Activated CD4-positive, alpha-beta T cell treated with anti-CD3 and anti-CD28 coated beads for 24 hours (primary cell): ENCODE measurements at places on chromosomes 7 and 10.

DNA sequence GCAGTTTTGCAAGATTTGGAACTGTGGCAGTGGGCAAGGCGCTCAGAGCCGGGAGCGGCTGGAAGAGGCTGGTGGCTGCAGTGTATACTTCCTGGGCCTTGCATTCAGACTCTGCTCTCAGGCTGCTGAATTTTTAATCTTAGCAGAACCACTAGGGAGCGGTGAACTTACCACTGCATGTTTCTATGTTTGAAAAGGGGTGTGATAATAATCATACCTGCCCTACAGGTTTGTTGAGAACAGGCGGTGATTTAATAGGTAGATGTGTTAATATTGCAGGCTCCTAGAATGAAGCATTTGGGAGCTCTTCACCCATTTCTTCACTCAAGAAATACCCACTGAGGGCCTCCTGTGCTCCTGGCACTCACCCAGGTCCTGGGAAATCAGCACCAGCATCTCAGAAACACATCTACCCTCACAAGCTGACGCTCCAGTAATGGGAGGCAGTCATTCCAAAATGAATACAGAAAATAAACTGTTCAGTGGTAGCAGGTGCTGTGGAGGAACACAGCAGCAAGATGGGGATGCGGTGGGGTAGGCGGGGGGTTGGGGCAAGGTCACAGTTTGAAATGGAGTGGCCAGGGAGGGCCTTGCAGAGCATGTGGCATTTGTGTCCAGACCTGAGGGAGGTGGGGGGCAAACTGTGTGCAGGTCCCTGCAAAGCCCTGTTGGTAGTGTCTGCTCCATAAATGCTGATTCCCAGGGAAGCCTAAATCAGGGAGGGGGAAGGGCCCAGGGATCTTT, 41.0 kb downstream of the VWA2 start:
- DNase-seq, result no peak

DNA sequence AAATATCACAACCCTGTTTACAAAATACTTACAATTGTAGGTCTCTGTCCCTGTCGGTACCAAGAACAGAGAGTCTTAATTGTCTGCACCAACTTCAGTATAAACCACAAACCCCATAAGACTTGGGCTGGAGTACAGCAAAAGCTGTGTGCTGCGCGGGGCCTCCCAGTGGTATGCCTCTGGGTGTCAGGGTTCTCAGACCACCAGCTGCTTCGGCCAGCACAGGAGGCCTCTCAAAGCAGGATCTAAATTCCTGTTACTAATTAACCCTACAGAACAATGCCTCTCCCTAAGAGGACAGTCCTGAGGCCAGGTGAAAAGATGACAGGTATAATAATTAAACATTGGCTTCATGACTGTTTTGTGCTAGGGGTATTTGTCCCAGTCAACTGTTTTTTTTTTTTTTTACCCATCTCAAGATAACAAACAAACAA, 957 bp upstream of the SVIL start:
- DNase-seq, result no peak

- DNase-seq, result no peak
Measured at GRCh38 chr7:150358988-150359621, 9.5 kb upstream of the REPIN1 start.

DNA sequence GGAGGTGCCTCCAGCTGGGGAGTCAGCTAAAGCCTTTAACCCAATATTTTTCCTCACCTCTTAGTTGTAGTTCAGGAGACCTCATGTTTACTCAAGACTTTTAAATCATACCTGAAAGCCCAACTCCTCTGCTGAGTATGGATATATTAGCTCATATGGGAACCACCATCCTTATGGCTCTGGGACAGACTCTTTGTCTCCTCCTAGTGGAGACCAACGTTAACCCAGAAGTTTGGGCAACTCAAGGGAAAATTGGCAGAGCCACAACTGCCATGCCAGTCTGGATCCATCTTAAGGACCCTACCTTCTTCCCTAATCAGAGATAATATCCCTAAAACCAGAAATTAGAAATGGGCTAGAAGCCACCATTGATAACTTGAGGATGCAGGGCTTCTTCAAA, 80.8 kb downstream of the TMEM106B start:
- no peak for DNase-seq

DNA sequence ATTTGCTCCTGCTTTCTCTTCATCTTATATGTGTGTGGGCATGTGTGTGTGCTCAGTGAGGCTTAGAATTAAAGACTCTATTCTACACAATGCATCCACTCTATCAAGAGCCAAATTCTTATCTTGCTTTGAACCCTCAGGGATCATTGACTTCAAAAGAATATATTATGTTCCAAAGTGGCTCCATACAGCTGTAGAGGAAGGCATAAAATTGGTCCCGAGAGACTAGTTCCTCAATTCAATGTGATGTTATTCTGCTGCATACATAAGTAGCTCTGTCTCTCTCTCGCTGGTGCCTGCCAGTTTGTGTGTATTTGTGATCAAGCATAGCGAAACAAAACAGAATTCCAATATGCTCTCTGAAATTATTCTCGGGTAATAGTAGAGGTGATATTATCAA, 997.9 kb upstream of the POT1 start:
- no peak for DNase-seq

DNA sequence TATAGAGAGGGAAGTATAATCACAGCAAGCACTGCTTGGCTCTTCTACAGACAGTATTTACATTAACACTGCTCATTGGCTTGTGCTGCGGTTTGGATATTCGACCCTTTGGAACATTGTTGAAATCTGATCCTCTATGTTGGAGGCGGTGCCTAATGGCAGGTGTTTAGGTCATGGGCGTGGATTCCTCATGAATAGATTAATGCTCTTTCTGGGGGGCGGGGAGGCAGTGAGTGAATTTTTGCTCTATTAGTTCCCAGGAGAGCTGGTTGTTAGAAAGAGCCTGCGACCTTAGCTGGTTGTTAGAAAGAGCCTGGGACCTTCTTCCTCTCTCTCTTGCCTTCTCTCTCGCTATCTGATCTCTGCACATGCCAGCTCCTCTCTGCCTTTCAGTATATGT, 77.3 kb upstream of the SVIL start:
- DNase-seq, result no peak

- DNase-seq, result no peak
Measured at GRCh38 chr7:134752006-134752760, 27.3 kb upstream of the CALD1 start.

GRCh38 chr10:48399551-48399950, 93.1 kb downstream of the MAPK8 start:
- DNase-seq, result no peak

- no peak for DNase-seq
Measured at GRCh38 chr7:140049339-140050024, 13.3 kb downstream of the PARP12 start.

DNA sequence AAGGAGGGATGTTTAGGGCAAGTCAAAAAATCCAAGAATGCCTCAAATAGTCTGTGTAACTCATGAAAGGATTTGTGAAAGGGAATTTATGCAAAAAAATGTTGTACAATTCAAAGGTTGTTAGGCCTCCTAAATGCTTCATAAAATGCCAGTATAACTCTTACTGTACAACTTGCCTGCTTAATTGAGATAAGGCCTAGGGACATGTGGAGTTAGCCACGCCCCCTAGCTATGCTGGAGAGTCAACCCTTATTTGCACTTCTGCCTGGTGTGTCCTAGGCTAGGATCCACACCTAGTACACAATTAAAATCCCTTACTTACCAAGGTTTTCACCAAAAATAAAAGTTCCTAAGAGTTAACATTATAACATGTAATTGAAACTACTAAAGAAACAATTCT, 77.2 kb downstream of the ZNF680 start:
- DNase-seq, result no peak

GRCh38 chr7:18558503-18558902, 63.0 kb downstream of the HDAC9 start:
- no peak for DNase-seq
